CMK (cell line): ENCODE measurements at places on chromosomes 16 and 17.
A peak's percentile ranks its signal among the peaks of the same experiment; 100 is the strongest.

DNA sequence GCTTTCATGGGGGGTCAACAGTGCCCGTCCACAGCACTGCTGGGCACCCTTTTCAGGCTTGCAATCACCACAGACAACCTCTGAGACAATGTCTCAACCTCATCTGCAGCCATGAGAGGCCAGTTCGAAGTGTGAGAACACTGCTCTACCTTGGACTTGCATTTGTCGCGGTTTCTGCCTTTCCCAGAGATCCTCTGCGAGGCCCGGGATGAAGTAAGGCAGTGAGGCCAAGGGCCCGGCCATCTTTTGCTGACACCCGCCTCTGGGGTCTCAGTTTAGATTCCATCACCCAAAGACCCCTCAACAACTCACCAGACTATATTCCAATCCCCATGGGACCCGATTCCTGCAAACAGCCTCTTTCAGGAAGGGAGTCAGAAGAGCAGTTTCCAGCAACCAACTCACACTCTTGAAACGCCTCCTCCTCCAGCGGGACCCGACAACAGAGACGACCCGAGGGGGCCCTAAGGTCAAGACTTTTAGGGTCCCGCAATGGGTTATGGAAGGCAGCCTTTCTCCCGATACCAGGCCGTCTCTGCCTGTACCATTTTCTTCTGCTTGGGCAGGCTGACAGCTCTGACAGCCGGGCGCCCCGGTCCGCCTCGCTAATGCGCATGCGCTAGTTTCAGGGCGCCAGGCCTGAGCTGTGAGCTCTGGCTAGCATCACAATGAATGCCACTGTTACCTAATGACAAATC is 576.0 kb downstream of the KCNJ18 start:
- no peak for DNase-seq

DNA sequence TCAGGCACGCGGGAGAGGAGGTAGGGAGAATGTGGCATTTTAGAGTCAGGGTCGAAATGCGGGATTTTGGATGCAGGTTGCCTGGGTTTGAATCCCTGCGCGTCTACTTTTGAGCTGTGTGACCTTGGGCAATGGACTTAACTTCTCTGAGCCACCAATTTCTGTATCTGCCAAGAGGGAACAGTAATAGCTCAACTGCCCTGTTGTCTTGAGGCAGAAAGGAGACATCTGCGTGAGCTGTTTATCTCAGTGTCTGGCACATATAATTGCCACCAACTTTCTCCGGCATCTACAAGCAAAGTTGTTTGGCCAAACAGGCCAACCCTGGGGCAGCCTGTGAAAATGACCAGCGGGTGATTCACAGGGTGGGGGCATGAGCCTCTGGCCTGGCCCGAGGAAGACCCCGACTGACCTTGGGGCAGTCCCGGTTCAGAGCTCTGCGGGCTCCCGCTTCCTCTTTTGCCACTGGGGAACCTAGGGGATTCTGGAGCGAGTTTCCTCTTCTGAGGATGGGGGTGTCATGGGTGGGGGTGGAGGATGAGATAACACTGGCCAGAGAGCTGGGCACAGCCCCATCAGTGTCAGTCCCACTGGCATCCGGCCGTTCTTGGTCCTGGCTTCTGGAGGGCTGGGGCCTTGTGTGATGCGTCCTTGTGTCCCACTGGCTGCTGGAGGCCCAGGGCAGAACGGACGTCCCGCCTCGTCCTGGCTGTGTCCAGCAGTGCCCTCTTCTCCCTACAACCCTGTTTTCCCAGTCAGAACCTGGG is 1.3 kb downstream of the SNN start:
- peak; percentile 74 for DNase-seq

DNA sequence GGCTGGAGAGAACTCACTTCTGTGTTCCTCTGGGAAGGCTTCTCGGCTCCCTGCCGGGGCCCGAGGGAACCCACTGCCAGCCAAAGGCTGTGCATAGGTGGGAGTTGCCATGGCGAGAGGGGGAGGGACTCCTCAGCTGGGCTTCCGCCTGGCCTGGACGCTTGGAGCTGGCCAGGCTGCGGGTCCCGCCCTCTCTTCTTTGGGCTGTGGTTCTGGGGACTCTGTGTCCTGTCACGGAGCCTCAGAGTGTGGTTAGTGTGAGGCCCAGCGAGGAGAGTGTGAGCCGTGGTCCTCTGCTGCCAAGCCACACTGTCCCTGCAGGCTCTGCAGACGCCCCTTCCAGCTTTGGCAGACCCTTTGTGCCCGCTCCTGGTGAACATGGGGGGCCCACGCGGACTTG is 123.1 kb downstream of the OR1D5 start:
- DNase-seq, result no peak

GRCh38 chr16:1144476-1145382 is 8.2 kb upstream of the CACNA1H start:
- no peak for DNase-seq

- no peak for DNase-seq
Observed at GRCh38 chr16:88806491-88807111, 3.0 kb downstream of the CDT1 start.

- no peak for DNase-seq
Observed at GRCh38 chr16:49452578-49452977, 79.0 kb downstream of the C16orf78 start.

GRCh38 chr17:51487947-51488346 is 227.6 kb downstream of the UTP18 start:
- DNase-seq, result no peak

DNA sequence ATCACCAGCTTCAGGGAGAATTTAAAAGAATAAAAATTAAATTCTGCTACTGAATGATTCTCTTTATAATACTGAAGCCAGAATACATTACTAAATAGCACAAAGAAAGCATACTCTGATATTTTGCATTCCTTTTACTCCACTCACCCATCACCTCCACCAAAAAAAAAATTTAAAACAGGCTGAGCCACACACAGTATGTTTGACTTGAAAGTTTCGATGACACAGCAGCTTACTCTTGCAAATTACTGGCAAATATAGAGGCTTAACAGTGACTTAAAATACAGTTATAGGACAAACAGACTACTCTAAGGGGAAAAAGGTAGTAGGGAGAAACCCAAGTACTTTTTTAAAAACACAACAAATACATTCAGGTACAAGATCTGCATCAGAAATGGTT is 39.2 kb downstream of the GPATCH8 start:
- DNase-seq, result no peak

DNA sequence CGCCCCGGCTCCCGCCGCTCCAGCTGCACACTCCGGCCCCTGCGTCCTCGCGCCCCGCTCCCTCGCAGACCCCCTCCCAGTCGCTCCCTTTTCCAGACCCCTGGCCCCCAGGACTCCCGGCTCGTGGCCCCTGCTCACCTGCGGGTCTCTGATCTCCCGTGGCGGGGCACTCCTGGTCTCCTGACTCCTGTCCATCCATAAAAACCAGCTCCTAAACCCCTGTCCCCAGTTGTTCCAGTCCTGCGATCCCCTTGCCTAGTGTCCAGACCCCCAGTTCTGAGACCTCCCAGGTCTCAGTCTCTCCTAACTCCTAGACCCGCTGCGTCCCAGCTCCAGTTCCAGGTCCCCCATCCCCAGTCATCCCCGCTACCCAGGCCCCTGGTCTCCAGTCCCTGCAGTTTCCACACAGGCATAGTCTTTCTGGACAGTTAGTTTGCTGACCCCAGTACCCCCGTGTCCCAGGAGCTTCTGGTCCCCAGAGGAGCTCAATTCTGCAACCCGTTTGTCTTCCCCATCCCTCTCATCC is 379 bp downstream of the SNX29 start:
- DNase-seq, result no peak

- DNase-seq, result no peak
Observed at GRCh38 chr17:6996256-6997011, 585 bp downstream of the ALOX12 start.

- DNase-seq, result no peak
Observed at GRCh38 chr17:77429969-77430752, 289.4 kb downstream of the SEC14L1 start.

GRCh38 chr17:7838090-7839075 is 4.4 kb downstream of the KDM6B start:
- peak; percentile 85 for DNase-seq

GRCh38 chr16:69329369-69330285 is 761 bp downstream of the PDF start:
- DNase-seq, result no peak

- no peak for DNase-seq
Observed at GRCh38 chr17:5050278-5050677, 15.1 kb upstream of the SLC52A1 start.

- no peak for DNase-seq
Observed at GRCh38 chr17:5096731-5097100, 15.0 kb downstream of the ZNF232 start.

- no peak for DNase-seq
Observed at GRCh38 chr16:83939266-83939855, 13.7 kb upstream of the OSGIN1 start.

- no peak for DNase-seq
Observed at GRCh38 chr16:4498546-4499195, 22.5 kb downstream of the HMOX2 start.

DNA sequence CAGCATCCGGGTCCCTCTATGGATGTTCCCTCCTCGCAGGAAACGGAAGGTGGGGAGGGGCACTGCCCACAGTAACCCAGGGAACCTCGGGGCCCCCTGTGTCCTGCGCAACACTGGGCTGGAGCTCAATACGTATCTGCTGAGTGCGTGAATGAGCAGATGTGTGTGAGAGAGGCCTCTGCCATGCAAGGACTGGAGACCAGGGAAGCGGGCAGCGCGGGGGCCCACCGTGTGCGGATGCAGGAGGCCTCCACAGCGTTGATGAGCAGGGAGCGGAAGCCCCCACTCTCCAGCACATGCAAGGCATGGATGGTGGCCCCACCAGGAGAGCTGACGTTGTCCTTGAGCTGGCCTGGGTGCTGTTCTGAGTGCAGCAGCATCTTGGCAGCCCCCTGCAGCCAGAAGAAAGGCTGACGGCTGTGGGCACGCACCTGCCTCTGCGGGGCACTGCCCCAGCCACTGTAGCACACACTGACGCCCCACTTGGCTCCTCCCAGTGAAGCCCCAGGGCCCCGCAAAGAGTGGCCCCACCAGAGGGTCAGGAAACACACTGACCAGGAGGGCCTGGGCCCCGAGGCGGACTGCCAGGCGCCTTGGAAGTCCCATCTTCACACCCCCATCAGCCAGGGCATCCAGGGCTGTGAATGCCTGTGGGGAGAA is 2.9 kb downstream of the PYCR1 start:
- DNase-seq, result no peak

DNA sequence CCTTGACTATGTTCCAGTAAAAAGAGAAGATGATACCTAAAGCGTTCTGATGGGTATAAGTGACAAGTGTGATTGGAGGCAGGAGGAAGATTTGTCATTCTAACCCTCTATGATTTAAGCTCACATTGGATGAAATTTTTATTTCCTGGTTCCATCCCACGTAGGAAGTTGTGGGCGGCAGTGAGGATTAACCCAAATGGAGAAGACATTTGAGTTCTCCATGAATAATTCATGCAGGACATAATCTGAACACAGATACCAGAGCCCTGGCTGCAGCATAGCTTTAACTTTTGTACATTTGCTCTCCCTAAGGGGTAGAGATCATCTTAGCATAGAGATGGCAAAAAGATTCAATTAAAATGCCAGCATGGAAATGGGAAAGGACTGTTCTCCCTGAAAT is 146.3 kb downstream of the SLC39A11 start:
- no peak for DNase-seq

DNA sequence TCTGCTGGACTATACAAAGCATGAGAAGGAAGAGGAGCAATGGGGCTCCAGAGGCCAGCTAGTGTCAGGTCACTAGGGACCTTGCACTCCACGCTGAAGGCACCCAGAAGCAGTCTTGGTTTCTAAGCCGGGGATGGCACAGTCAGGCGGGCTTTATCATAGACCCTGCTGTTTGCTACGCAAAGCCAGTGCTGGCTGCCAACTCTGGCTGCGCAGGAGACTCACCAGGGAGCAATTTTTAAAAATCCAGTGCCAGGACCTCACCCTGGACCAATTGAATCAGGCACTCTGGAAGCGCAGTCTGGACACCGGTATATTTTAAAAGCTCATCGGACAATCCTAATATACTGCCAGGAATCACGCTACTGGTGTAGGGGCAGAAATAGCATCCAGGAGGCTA is 368.5 kb upstream of the XYLT1 start:
- DNase-seq, result no peak

DNA sequence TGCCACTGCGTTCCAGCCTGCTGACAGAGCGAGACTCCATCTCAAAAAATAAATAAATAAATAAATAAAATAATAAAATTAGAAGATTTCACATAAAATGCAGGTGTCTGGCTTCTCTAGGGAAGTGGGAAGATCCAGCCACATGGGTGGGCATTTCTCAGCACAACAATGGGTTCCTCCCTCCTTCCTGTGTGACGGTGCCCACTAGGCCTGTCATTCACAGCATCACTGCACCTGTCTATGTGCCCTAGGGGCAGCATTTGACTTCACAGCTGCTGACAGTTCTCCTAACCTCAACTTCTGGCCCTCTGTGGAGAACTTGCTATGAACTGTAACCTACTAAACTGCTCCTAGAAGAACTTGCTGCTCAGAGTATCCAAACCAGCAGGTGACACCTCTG is 3.0 kb downstream of the ABHD15 start:
- DNase-seq, result no peak

- DNase-seq, result no peak
Observed at GRCh38 chr17:30812218-30813177, 12.0 kb downstream of the CRLF3 start.

DNA sequence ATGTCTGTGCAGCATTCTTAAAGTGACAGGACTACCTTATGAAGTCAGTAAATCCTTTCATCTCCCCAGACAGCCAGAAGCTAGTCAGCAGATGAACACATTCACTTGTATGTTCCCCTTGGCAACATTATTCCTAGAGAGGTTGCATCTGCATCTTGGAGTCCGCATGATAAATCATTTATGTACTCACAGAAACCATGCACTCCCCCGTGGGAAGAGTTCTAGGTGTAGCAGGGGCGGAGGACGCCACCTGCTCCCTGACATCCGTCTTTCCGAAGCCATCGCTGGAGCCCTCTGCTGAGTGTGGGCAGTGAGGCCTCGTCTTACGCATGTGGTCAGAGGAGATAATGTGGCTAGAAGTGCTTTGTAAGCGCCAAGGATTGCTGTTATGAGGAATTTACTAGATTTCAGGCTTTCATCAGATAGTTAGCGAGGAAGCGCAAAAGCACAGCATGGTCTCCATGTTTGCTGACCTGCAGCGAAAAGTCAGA is 144.5 kb downstream of the RPTOR start:
- DNase-seq, result peak; percentile 43
